Pancreas (tissue), 10 donors: ENCODE measurements at places on chromosomes 5 and 9. TPM values are rescaled to one million over a fixed set of nuclear protein-coding genes. Genes with fewer than 3 reads are reported as not detected.
A peak's percentile ranks its signal among the peaks of the same experiment; 100 is the strongest.

DNA sequence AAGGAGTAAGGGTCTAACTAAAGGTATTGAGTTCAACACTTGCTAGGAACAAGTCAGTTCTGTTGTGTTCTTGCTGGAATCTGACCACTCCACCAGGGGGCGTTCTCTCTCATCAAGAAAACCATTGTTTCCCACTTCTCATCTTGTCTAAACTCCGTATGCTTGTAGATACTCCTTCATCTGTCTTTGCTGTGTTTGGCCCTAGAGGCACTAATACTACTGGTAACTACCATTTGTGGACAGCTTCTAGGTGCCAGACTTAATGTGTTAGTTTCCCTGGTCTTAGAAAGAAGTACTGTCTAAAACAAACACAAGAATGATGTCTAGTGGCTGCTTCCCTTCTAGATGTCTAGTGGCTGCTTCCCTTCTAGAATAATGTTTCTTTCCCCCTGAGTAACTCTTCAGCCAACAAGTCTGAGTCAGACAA is 18.7 kb upstream of the PTPDC1 start:
- peaks cover 7% of the 10 kb centered on the region for H3K4me1 ChIP-seq
- H3K4me3 ChIP-seq = no peak overlapping the region
- no peaks in the 10 kb centered on the region for H3K27me3 ChIP-seq

- H3K27ac ChIP-seq = no peak overlapping the region
- no peak for DNase-seq
- H3K36me3 ChIP-seq = no peaks in the 10 kb centered on the region
These were observed 49.5 kb upstream of the COL15A1 start for GRCh38 chr9:98894171-98894570.

DNA sequence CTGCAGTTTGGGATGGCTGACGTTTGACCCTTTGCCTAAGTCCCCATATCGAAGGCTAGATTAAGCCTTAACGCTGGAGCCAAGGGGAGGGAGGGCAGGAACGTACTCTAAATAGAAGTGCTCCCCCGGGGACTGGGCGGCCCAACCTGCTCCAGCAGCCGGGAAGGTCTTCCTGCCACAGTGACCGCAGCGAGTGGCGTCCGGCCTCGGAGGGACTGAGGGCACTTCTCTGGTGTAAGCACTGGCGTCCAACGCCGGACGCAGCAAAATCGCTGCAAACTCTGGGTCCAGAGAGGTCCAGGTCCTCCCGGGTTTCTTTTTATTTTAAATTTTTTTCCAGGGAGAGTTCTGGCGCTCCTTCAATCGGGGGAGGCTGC is 505 bp upstream of the ACER2 start:
- no peak for DNase-seq
- no peaks in the 10 kb centered on the region for H3K36me3 ChIP-seq
- H3K4me3 ChIP-seq = peak overlapping the region; percentile 36

DNA sequence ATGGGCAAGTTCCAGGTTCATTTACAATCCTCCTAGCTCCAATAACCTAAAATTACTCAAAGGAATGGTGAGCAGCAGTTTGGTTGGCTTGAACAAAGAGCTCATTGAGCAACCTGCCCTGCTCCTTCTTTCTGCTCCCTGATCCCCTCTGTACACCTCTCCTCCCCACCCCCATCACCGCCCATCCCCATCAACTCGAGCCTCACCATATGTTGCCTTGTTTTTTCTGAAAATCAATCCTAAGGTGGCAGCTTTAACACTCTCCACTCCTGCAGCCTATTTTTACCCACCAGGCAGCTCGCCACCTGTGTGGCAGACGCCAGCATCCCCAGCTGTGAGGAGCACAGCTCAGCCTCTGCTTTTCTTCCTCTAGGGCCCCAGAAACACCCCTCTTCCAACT is 533.4 kb upstream of the BRINP1 start:
- DNase-seq = no peak
- no peak overlapping the region for H3K27ac ChIP-seq
- no peak overlapping the region for H3K4me3 ChIP-seq
- no peaks in the 10 kb centered on the region for H3K36me3 ChIP-seq
- H3K4me1 ChIP-seq = no peaks in the 10 kb centered on the region

- H3K36me3 ChIP-seq = no peaks in the 10 kb centered on the region
- no peak overlapping the region for H3K27ac ChIP-seq
- H3K27me3 ChIP-seq = no peaks in the 10 kb centered on the region
- no peaks in the 10 kb centered on the region for H3K4me1 ChIP-seq
- no peak for DNase-seq
These were observed 54.0 kb downstream of the SECISBP2 start for GRCh38 chr9:89372230-89372816.

Gene EMB
- total RNA-seq = 7.4 TPM

DNA sequence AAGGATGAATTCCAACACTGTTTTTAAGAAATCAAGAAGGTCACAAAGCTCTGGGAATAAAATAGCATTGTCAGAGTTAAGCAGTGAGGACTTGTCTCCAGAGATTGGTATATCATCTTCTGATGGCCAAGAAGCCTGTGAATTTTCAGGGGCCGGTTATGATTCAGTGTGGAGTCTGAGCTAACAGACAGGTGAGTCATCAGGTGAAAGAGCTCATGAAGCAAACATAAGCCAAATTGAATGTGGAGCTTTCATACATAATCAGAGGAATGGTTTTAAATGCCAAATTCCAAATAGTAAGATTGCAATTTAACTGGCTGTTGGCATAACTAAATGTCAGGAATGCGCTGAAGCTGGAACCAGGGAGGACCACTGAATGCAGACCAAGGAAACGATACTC is 494.2 kb downstream of the MTRR start:
- no peaks in the 10 kb centered on the region for H3K27me3 ChIP-seq
- H3K36me3 ChIP-seq = no peaks in the 10 kb centered on the region
- H3K4me1 ChIP-seq = no peaks in the 10 kb centered on the region

GRCh38 chr5:81925009-81925408 is 46.8 kb upstream of the ATG10 start:
- H3K4me1 ChIP-seq = no peaks in the 10 kb centered on the region
- no peaks in the 10 kb centered on the region for H3K27me3 ChIP-seq
- no peak overlapping the region for H3K27ac ChIP-seq
- no peaks in the 10 kb centered on the region for H3K36me3 ChIP-seq
- DNase-seq = no peak
- no peak overlapping the region for H3K4me3 ChIP-seq

DNA sequence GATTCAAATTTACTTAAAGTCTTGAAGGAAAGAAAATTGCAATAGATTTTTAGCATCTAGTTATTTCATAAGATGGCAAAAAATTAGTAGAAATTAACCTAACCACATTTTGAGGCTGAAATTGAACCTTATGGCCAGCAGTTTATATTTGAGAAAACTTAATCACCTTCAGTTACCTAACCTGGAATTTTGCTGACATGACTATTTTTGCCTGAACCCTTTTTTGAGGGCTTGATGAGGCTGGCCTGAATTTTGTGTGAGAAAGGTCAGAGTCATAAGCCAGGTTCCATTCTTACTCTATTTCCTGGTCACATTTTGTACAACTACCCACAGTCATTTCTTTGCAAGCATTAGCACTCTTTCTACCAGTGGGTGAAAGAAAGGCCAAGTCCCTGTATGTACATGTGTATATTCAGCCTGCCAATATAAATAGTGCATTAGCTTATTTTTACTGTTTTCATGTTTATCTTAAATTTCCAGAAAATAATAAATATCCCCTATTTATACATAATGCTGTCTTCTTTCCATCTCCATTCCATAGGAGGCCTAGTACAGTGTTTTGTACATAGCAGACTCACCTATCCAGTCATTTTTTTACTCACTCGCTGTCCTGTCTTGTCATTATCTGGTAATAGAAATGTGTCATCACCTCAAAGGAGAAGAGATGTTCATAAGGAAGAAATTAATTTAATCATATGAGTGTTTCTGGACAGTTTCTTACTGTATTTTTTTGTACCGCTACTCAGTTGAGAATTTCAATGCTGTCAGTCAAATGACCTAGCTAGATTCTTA is 108.4 kb upstream of the SGCD start:
- no peaks in the 10 kb centered on the region for H3K4me1 ChIP-seq
- H3K27ac ChIP-seq = no peak overlapping the region
- no peak overlapping the region for H3K4me3 ChIP-seq
- H3K36me3 ChIP-seq = no peaks in the 10 kb centered on the region
- no peak for DNase-seq

DNA sequence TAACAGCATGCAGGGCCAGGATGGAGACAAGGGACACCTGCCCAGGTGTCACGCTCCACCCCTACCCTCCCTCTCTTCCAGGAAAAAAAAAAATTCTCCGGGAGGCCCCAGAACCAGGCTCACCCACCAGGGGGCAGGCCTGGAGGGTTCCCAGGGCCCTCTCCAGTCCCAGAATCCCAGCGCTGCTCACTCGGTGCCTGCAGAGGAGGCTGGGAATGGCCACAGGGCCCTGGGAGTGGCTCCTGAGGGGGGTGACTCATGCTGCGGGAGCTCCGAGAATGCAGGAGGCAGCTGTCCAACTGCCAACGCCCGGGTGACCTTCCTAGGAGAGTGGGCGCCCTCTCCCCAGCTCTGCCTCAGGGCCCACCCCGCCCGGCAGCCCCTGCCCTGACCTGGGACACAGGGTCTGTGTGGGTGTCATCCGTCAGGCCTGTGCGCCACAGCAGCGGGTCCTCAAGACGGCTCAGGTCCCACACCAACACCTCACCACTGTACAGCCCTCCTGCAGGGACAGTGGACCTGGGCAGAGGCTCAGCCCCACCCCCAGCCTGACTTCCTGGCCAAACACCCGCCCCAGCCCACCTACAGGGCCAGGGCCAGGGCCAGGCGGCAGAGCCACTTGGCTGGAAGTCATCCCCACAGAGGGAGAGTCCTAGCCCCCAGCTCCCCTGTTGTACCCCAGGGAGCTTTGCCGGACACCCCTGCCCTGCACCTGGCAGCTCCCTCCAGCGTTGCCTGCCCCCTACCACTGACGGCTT is 21.2 kb downstream of the DYNC2I2 start:
- peak overlapping the region; percentile 95 for H3K27ac ChIP-seq
- H3K27me3 ChIP-seq = no peaks in the 10 kb centered on the region
- H3K36me3 ChIP-seq = peaks cover 12% of the 10 kb centered on the region
- peaks cover 14% of the 10 kb centered on the region for H3K4me1 ChIP-seq
- DNase-seq = peak; percentile 96

Gene LECT2
- total RNA-seq = not detected

DNA sequence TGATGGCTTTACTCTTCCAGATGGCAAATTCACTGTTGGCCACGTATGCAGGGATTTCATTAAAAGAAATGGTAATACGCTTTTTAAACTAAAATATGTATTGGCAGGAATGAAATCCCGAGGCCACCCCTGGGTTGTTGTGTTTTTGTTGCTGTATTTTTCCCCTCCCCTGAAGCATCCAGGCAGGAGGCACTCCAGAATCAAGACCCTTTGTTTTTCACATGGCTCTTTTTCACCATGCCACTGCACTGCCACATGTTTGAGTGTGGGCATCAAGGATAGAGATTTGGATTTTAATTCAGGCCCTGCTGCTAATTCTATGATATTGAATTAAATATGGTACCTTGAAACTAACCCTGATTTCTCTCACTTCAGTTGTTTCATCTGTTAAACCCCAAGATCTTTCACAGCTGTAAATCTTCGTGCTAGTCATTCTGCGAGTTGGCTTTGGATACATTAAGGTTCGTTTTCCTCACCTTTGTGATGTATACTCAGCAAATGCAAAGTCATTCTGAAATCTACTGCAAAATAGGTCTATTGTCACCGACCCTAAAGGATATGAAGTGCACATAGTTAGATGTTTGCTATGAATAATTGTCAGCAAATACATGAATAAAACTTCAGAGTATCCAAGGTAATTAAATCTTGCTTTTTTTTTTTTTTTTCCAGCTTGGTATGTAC is 533.4 kb downstream of the PTPRD start:
- H3K36me3 ChIP-seq = no peaks in the 10 kb centered on the region
- DNase-seq = no peak
- no peak overlapping the region for H3K4me3 ChIP-seq
- H3K27ac ChIP-seq = no peak overlapping the region
- no peaks in the 10 kb centered on the region for H3K27me3 ChIP-seq

Gene TRPM3
- 0.69 TPM for total RNA-seq

DNA sequence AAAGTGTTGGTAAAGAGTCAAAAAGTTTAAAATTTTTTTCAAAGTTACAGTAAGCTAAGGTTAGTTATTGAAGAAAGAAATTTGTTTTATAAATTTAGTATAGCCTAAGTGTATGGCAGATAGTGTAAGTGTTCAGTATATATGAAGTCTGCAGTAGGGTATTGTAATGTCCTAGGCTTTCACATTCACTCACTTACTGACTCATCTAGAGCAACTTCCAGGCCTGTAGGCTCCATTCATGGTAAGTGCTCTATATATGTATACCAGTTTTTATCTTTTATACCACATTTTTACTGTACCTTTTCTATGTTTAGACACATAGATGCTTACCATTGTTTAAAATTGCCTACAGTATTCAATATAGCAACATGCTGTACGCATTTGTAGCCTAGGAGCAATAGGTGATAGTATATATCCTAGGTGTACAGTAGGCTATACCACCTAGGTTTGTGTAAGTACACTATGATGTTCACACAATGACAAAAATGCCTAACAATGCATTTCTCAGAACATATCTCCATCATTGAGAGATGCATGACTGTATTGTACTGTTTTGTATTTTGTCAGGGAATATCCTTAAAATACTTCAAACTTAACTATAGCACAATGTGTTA is 38.5 kb downstream of the CYSTM1 start:
- H3K27me3 ChIP-seq = no peaks in the 10 kb centered on the region
- H3K27ac ChIP-seq = no peak overlapping the region
- H3K4me1 ChIP-seq = peaks cover 46% of the 10 kb centered on the region
- H3K36me3 ChIP-seq = no peaks in the 10 kb centered on the region

DNA sequence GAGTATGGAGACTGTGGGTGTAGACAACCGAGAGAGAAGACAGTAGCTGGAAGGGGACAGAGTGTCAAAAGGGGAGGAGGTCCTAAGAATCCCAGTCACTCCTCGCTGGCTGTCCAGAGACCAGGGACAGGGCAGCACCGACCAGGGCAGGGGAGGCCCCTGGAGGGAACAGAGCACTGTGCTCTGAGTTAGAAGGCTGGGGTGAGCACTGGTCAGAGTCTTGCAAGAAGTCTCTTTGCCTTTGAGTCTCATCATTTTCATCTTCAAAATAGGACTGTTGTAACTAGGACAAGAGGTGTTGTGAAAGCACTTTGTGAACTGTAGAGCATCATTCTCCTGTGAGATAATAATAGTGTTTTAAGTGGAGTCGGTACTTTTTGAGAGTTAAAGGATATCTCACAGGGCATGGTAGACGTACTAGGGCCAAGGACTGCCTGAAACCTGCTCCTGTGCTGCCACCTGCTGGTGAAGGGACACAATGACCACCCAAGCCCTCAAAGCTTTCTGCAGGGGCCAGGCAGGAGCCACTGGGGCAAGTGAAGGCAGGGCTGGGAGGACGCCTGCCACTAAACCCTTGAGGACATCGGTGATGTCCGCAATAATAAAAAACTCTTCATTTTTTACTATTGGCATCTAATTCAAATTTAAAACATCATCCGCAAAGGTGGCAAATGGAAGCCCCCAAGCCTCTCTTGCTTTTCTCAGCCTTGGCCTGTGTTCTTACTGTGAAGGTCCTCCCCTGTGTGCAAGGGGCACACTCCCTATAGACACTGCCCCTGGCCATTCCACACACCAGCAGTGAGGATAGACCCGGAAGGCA is 28.2 kb downstream of the SLC6A7 start:
- H3K27ac ChIP-seq = no peak overlapping the region
- H3K4me1 ChIP-seq = no peaks in the 10 kb centered on the region
- no peak overlapping the region for H3K4me3 ChIP-seq

Gene WDR31
- 4.5 TPM for total RNA-seq

Gene IL33
- total RNA-seq = 2.2 TPM

Gene ROPN1L
- 0.32 TPM for total RNA-seq
